ENCODE measurements at places on chromosomes 16 and 17.

DNA sequence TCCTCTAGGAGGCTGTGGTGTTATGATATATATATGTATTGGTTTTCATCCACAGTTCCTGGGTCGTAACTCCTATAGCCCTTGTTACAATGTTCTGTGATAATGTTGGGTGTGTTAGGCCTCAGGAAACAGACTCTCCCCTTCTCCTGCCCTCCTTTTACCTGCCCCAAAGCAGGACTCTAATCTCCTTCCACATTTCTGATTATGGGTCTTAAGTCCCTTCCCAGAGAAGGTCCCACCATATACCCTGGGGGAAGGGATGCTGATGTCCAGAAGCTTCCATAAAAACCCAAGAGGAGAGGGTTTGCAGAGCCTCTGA lies 450 bp upstream of the C1QBP start:
- no peak for DNase-seq
- no peaks in the 10 kb centered on the region for H3K4me1 ChIP-seq
- peak overlapping the region; percentile 72 for H3K4me3 ChIP-seq
- peak overlapping the region; percentile 66 for H3K27ac ChIP-seq
- no peaks in the 10 kb centered on the region for H3K27me3 ChIP-seq

GRCh38 chr16:49337814-49338350 lies 35.7 kb upstream of the C16orf78 start:
- peaks cover 76% of the 10 kb centered on the region for H3K27me3 ChIP-seq
- H3K27ac ChIP-seq, result no peak overlapping the region
- DNase-seq, result no peak
- no peaks in the 10 kb centered on the region for H3K36me3 ChIP-seq
- no peaks in the 10 kb centered on the region for H3K4me1 ChIP-seq
- H3K4me3 ChIP-seq, result no peak overlapping the region

DNA sequence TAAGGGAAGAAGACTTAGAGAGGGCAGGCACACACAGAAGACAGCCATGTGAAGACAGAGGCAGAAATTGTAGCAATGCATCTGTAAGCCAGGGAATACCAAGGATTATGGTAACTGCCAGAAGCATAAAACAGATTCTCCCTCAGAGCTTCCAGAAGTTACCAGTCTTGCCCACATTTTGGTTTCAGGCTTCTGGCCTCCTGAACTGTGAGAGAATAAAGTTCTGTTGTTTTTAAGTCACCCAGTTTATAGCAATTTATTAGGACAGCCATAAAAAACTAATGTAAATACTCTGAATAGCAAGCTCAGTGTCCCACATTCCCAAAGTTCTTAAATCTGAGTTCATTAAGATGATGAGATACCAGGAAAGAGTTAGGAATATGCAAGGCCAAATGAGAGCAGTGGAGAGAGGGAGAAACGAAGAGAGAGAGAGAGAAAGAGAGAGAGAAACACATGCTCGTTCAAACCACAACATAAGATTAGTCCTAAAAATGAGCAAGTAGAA lies 123.4 kb downstream of the HS3ST3A1 start:
- no peak overlapping the region for H3K27ac ChIP-seq
- no peak overlapping the region for H3K4me3 ChIP-seq
- no peak for DNase-seq
- no peaks in the 10 kb centered on the region for H3K4me1 ChIP-seq
- H3K36me3 ChIP-seq, result no peaks in the 10 kb centered on the region
- H3K27me3 ChIP-seq, result no peaks in the 10 kb centered on the region

DNA sequence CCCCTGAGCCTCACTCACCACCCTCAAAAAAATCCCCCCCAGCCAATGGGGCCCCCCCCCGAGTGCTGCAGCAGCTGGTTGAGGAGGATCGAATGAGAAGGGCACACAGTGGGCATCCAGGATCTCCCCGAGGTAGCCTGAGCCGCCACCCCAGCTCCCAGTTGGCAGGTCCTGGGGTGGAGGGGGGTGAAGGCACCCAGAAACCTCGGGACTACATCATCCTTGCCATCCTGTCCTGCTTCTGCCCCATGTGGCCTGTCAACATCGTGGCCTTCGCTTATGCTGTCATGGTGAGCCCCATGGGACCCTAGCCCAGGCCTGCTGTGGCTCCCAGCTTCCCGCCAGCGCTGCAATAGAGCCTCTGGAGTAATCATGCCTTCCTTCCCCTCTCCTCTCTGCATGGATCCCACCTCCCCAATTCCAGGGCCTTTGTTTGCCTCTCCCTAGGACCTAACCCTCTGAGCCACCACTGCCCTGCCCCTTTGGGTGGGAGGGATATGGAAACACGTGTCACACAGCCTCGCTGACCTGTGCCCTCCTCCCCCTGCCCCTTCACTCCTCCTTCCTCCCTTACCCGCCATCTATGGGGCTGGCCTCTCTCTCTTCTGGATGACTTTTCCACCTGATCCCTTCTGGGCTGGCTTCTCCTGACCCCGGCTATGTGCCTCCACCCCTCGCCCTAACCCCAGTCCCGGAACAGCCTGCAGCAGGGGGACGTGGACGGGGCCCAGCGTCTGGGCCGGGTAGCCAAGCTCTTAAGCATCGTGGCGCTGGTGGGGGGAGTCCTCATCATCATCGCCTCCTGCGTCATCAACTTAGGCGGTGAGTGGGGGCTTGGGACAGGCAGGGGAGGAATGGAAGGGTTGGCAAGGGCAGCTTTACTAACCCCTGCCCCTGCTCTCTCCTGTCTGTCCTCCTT lies 1.9 kb downstream of the PRRT2 start:
- H3K4me1 ChIP-seq, result peaks cover 33% of the 10 kb centered on the region
- peak overlapping the region; percentile 96 for H3K4me3 ChIP-seq

All from Calu3 (cell line).